ENCODE measurements at places on chromosomes 6 and 20.

DNA sequence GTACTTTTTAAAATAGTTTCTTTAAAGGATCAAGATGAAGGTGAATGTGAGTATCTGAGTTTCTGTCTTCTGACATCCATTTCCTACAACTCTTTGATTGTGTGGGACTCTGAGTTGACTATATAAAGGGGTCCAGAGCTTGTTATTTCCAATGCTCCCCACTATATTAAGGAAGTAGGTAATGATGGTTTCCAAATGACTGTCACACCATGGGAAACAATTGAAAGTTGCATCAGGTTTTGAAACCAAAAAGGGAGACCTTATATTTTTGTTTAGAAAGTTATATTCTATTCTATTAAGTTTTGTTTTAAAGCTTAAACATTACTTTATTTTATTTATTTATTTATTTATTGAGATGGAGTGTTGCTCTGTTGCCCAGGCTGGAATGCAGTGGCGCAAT is 11.2 kb downstream of the CASS4 start:
- DNase-seq = no peak

- DNase-seq = no peak
Measured at GRCh38 chr6:56513631-56514030, 129.1 kb downstream of the DST start.

- no peak for DNase-seq
Measured at GRCh38 chr6:121135425-121135824, 198.9 kb downstream of the TBC1D32 start.

DNA sequence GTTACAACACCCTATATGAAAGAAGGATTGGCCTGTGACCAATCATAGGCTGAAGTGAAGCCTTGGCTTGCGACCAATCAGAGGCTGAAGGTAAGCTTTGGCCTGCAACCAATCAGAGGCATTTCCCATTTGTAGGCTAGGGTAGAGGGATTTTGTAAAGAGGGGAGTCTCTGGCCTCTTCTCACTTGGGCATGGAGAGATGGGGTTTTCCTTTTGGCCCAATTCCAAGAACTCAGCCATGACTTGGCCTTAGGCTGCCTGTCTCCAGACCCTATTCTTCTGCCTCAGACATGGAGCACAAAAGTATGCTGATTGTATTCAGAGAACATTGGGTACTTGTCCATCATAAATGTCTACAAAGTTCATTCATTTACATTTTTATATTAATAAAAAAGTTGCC is 308.3 kb downstream of the UTRN start:
- no peak for DNase-seq

DNA sequence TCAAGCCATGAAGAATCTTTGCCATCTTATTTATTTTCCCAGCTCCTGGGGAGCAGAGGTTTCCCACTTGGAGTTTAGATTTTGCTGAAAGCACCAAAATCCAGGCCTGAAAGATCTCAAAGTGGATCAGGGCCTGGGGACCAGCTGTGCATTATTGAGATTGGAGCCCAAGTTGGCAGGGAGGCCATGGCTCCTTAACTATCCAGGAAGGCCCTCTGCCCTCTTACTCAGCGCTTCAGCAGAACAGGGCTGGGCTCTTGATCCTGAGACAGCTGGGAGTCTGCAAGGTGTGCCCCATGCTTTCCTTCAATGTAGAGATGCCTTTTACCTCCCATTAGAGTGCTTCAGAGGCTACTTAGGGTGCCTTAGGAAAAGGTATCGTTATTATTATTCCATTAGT is 24.6 kb downstream of the FOXO3 start:
- DNase-seq = no peak

DNA sequence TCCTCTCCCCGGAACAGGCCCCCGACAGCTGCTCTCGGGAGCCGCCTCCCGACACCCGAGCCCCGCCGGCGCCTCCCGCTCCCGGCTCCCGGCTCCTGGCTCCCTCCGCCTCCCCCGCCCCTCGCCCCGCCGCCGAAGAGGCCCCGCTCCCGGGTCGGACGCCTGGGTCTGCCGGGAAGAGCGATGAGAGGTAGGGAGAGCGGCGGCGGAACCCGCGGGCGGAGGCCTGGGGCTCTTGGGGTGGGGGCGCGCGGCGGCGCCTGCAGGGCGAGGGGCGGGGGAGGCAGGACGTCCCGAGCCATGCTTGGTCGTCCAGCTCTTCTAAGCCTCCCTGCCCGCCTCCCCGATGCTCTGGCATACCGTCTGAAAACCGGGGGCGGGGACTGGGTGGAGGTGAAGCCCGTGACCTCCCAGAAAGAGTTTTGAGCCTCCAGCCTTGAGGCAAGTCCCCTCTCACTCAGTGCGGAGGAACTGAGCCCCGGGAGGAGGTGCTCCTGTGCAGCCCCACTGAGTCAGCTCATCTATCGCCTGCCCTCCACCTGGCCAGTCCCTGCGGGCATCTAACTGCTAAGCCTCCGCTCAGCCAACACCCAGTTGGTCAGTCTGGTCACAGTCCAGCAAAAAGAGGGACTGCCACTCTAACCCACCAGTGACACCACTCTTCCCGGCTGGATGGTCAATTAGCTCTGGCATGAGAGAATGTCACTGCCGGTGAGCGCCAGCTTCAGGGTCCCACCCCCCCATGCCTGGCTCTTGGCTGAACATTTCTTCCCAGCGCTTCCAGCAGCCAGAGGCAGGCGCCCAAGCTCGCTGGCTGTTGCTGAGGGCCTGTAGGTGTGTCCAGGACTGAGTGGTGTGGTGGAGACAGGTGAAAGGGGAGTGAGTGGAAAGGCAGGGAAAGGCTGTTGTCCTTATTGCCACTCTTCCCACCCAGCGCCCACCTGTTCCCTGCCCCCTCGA is 482 bp downstream of the DDR1 start:
- DNase-seq = no peak

DNA sequence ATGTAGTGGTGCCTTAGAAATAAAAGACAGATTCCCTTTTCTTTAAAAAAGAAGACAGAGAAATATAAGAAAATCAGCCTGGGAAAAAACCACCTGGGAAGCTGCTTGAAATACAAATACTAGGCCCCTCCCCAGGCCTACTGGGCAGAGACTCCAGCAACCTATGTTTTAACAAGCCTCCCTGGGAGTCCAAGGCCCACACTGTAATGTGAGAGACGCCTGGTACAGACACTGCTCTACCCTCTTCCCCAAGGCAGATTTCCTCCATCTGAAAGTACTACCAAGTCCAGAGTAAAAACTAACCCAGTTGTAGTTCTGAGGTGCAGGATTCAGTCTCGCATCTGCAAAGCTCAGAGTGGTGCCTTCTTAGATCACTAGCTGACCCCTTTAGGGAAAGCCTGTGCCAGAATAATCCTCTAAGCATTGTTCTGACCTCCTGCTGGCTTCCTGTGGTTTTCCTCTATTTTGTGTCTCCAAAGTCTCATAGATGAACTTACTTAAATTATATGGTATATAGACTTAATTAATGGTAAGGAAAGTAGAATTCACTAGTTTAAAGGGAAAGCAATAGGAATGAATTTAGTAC is 270.2 kb upstream of the SLC35B3 start:
- DNase-seq = no peak

DNA sequence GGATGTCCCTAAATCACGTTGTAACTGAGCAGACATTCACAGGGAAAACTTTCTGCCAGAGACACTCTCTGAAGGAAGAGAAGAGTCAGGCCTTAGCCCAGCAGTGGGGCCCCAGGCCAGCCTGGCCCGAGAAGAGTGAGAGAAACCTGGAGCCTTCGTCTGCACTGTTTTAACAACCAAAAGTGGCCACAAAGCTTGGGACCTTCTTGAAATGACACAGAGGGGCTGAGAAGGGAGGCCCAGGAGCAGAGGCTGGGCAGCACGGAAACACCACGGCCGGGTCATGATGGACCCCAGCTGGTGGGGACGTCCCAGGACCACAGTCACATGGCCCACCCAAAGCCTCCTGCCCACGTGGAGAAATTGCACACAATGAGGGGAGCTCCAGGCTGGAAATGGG is 126.8 kb upstream of the THBS2 start:
- no peak for DNase-seq

GRCh38 chr6:7628909-7629308 is 38.9 kb downstream of the SNRNP48 start:
- DNase-seq = no peak

GRCh38 chr6:101069191-101069795 is 188.2 kb upstream of the ASCC3 start:
- no peak for DNase-seq

DNA sequence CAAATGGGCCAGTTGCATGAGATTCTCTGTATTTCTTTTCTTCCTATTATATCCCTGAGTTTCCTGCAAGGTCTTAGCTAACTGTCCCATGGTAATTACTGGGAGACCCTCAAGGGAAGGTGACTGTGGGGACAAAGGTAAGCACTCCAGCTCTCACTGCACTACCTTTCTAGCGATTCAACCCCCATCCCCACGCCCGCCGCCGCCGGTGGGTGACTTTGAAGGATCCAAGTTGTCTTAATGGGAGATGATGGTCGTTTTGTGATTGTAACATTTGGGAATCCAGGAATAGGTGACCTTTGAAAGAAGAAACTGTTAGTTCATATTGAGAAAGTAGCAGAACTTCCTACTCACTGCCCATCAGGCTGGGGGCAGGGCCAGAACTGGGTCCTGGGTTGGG is 265.5 kb downstream of the LRFN2 start:
- DNase-seq = no peak

- DNase-seq = no peak
Measured at GRCh38 chr20:38373231-38373867, 27.1 kb downstream of the LBP start.

DNA sequence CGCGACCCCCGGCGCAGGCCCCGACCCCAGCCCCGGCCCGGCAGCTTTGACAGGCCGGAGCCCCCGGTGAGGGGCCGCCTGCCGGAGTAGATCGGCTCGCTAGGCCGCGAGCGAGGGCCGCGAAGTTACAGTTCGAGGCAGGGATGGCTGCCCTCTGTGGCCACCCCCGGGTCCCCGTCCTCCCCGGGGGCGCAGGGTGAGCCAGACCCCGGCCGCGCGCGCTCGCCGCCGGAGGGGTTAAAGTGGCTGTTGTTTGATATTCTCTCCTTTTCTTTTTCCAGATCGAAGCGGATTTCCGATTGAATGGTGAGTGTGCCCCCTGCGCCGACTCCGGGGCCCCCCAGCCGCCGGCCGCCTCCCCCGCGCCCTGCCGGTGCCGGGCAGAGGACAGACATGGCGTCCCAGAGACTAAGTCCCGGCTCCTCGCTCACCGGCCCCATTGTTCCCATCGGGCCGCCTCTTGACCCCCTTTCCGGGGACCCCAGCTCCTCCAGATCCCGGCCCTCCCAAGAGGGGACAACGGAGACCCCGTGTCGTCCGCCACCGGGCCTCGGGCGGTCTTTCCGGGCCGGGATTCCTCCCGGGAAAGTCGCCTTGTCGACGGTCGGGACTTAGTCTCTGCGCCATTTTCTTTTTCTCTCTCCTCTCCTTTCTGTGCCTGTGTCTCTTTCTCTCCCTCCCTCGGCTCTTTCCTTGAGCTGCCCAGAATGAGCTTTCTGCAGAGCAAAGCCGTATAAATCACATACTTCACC is 704 bp downstream of the TOP1 start:
- peak; percentile 74 for DNase-seq

DNA sequence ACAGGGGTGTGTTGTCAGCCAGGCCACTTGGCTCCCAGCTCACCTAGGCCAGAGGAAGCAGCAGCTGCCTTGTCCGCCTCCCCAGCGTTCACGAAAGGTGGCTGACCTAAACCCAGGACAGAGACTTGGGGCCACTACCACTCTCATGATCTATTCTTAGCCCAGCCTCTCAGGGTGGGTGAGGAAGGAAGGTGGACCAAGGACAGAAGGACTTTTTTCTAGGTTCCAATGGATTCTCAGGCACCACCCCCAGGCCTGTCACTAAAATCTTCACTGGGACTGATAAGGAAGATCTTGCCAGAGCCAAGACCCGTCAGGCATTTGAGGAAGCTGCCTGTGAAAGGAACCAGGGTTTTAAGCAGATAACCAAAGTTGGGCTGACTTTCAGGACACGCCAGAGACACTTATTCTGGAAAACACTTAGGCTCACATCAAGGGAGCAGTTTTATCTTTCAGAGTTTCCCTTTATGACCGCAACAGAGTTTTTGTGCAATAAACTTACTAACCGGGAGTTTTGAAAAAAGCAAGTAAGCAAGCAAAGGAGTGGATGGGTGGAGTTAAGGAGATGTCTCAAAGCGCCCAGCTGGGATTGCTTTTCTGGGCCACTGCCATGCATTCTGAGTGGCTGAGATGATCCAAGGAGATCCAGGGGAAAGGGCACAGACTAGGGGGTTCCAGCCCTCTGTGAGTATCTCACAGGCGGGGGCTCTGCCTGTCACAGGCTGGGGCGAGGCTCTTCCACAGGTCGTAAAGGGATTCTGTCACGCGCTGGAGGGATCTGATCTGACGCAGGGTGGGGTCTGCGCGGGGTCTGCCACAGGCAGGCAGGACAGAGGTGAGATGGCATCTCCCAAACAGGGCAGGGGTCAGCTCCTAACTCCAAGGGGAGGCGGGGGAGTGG is 989 bp downstream of the FITM2 start:
- no peak for DNase-seq

- DNase-seq = no peak
Measured at GRCh38 chr6:150282806-150283205, 86.0 kb upstream of the IYD start.

- DNase-seq = no peak
Measured at GRCh38 chr20:56710125-56710524, 81.0 kb downstream of the TFAP2C start.

DNA sequence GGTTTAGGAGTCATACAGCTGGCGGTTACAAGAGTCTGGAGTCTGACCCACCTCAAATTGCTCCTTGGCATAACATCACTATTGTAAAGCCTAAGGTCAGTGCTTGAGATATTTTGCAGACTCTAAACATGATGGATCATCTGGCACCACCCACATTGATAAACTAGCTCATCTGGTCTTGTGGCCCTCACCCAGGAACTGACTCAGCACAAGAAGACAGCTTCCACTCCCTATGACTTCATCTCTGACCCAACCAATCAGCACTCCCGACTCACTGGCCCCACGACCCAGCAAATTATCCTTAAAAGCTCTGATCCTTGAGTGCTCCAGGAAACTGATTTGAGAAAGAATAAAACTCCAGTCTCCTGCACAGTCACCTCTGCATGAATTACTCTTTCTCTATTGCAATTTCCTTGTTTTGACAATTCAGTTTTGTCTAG is 115.9 kb downstream of the CD24 start:
- no peak for DNase-seq

GRCh38 chr20:17621229-17621968 is 51.5 kb downstream of the DSTN start:
- peak; percentile 49 for DNase-seq

DNA sequence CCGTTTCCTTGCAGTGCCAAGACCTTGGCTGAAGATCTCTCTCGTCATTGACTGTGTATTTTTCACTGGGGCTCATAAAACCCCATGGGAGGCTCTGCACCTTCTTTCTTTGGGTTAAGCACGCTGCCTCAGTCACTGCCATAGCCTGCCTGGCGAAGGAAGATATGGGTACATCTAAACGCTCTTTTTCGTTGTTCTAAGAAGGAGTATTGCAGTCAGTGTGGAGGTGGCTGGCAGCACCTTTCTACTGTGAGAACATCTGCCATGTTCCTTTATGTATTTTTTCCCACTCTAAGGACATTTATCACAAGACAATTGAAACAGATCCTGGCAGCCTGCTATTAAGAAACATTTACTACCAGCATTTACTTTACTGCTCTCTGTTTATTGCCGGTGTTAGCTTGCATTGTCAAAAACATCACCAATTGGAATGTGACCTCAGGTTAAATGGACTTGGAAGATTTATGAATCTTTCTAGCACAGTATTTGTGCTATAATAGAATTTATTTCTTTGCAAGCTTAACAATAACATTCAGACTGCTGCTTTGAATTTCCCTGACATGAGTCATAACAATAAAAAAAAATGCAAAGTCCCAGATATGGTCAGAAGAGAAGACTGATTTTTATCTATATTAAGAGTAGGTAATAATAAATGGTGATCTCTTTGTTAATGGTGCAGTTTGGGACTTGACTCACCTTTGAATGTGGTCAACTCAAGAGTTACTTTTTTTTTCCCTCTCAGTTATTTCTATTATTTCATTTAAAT is 62.2 kb upstream of the CLDN20 start:
- DNase-seq = no peak
